ENCODE measurements at places on chromosomes 7 and 10.

GRCh38 chr7:20828947-20829346, 42.3 kb upstream of the SP8 start:
- DNase-seq: peak; percentile 6

GRCh38 chr10:124678557-124679240, 65.5 kb downstream of the FAM53B start:
- no peak for DNase-seq

DNA sequence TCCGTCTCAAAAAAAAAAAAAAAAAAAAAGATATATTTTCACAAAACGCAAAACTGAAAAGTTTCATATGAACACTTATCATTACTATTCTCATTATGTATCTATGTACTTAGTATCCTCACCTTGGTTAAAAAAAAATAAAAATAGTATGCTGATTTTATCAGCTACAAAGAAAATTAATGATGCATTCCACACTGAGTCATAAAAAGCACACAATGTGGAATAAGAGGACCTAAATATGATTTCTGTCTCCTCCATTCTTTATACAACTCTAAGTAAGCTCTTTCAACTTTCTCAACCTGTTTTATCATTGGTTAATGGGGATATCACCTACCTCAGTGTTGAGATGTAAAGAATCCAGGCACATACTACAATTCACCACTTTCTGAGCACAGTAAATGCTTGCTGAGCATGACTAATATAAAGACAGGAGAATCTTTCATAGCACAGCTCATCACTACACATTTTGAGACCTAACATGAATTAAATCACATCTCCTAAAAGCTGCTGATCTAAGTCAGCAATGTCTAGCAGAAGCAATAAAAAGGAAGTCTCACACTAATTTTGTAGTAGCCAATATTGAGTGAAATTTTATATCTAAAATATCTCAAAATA, 2.7 kb downstream of the SNX13 start:
- DNase-seq: no peak

GRCh38 chr7:134726581-134726980, 52.9 kb upstream of the CALD1 start:
- DNase-seq: no peak

DNA sequence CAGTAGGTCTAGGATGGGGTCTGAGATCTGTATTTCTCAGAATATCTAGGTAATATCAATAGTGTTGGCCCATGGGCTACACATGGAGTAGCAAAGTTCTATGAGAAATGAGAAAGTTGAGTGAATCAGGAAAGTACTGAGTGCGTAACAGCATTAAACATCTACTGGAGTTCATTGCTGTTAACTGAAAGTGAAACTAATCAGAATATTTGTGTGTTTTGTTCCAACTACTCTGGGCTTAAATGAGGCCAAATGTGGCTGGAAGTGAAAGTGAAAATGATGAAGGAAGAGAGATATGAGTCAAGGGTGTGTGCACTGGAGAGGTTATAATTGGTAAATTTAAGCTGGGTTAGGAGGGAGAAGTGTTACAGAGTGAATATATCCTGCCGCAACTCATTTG, 46.5 kb downstream of the TMEM106B start:
- DNase-seq: no peak

DNA sequence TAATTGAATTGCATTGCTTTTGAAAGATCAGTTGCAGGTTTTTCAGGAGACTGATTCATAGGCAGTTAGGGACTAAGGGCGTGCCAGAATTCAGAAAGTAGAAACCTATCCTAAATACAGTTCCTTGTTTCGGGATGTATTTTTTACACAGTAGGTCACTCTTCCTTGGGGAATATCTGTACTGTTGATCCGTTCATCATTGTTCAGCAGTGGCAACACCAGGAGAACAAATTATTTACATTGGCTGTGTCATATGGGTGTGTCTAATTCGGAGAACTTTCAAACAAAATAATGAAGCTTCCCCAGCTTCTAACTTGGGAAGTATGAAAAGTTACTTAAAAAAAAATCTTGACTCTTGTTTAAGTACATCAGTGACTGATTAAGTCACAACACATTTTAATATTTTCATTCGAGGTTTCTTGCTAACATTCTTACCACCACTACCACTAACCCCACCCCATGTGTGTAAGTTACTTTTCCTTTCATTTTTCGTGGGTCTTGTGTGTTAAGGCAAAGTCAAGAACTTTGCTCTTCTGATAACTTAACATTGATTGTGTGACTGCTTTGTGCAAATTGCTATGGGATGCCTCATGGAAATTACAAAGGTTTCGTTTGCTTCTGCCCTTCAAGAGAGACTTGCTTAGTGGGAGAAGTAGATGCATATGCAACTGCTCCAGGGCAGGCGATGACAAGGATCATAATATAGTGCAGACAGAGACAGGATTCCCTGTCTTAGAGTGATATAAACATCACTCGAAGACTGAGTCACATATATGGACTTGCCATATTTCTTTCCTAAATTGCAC, 43.8 kb upstream of the RPA3 start:
- no peak for DNase-seq

DNA sequence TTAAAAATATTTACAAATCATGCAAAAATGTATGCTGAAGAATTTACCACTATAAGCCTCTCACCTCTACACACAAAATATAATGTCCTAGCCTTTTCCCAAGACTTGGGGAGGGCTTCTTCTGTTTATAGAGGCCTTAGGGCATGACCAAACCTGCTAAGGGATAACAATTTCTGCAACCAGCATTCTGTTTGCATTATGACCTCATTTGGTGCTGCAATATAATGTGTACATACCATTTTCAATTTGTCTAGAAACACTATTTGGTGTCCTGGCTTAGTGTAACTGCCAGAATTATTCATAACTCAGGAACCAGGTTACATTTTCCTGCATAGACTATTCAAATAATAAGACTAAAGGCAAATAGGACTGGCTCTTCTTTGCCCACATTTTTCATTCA, 446.6 kb upstream of the SORCS1 start:
- no peak for DNase-seq

DNA sequence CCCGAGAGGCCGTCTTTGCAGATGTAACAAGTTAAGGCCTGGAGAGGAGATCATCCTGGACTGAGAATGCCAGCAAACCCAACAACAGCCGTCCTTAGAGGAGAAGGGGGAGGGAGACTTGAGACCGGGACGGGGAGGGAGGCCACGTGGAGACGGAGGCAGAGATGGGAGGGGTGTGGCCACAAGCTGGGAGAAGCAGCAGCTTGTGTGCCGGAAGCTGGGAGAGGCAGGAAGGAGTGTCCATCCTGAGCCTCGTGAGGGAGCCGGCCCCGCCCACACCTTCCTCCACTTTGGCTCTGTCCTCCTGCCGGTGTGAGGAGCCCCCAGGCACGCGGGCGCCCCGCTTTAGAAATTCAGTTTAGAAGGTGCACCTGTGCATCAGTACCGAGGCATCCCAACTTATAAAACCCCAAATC, 95.7 kb downstream of the DNAJB6 start:
- peak; percentile 90 for DNase-seq

DNA sequence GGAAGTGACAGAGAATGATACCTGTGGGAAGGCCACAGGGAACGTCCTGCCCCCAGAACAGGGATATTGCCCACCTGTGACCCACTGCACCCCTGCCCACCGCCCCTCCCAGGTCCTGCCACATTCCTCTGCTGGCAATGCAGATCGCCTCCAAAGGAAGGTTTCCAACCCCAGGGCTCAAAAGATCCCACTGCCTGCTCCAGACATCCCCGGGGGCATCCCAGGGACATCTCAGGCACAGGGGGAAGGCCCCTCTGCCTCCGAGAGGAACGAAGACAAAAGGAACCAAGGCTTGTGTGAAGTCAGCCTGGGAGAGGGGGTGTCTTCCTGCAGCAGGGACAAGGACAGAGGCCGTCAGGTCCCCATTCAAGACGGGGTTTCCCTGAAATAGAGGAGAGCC, 28.5 kb downstream of the NUDT1 start:
- no peak for DNase-seq

GRCh38 chr7:151256410-151257045, 8.0 kb upstream of the SMARCD3 start:
- DNase-seq: no peak

- DNase-seq: no peak
Observed at GRCh38 chr7:35700865-35701264, 5.9 kb upstream of the HERPUD2 start.

DNA sequence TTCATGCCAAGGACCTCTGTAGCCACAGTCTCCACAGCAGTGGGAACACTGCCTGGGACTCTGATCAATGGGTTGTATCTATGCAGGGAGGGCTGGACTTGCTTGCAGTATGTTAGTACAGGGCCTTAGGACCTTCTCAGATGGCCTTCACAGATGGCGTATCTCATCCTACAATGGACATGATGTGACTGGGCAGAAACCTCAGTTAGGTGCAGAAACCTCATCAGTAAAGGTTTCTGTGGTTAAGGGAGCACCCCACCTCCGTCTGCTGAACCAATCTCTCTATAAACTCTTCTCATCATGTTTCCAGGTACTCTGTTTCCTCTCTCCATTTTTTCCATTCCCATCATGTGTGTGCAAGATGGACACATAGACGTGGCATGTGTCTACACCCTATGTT, 154.9 kb downstream of the EVX1 start:
- no peak for DNase-seq

DNA sequence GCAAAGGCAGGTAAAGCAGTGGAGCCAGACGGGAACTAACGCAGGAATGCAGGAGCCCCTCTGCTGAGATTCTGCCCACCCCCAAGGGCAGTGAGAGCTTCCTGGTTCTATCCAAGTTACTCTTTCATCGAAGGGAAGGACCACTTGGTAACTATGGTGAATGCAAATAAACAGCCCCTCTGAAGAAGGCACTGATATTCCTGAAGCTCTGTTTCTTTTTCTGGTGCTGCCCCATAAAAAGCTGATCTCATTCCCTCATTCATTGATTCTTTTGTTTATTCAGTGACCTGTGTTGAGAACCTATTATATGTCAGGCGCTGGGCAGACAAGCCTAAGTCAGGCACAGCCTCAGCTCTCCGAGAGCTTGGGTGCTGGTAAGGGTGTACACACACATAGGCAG, 217.3 kb downstream of the SNX10 start:
- DNase-seq: no peak

GRCh38 chr10:24215196-24215595, 6.3 kb downstream of the KIAA1217 start:
- no peak for DNase-seq

DNA sequence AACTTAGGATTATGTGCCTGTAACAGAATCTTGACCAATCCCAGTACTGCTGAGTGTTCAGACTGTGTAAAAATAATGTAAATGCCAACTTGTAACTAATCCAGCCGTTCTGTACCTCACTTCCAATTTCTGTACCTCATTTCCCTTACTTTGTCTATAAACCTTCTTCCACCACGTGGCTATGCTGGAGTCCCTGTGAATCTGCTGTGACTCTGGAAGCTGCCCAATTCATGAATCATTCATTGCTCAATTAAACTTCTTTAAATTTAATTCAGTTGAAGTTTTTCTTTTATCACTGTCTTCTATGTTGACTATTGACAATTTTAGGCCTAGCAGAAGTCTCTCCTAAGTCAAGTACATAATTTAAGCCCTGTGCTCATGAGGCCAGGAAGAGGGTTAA, 215.3 kb upstream of the RHOBTB1 start:
- no peak for DNase-seq

DNA sequence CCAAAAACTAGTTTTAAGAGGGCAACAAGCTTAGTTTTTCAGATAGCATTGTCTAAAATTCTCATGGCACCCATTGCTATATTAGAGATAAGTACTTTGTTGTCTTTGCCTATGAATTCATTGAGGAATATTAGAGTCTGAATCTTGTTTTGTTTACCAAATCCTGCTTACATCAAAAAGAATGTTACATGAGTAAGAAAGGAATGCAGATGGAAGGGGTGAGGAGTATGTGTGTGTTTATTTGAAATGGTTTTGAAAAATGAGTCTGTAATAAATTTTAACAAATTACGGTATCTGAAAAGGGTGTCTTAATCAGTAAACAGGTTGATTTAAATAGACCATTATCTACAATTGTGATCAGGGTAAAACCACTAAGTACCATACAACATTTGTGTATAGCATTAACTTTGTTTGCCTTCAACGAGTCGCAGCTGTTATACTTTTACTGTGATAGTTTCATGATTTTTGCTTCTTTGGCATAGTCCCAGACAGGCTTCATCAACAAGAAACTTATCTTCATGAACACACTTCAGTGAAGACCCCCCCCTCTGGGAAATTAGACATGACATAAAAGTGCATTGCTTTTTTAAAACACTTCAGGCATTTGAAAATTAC, 1183.9 kb upstream of the C7orf33 start:
- DNase-seq: no peak

- DNase-seq: no peak
Observed at GRCh38 chr7:105429746-105430612, 41.3 kb upstream of the SRPK2 start.

- no peak for DNase-seq
Observed at GRCh38 chr10:2887391-2888070, 179.8 kb upstream of the PFKP start.

- no peak for DNase-seq
Observed at GRCh38 chr10:69096045-69096444, 8.1 kb downstream of the SRGN start.

- DNase-seq: no peak
Observed at GRCh38 chr10:33773886-33774480, 439.5 kb upstream of the NRP1 start.

GRCh38 chr10:116000151-116000842, 272.7 kb downstream of the GFRA1 start:
- DNase-seq: no peak

DNA sequence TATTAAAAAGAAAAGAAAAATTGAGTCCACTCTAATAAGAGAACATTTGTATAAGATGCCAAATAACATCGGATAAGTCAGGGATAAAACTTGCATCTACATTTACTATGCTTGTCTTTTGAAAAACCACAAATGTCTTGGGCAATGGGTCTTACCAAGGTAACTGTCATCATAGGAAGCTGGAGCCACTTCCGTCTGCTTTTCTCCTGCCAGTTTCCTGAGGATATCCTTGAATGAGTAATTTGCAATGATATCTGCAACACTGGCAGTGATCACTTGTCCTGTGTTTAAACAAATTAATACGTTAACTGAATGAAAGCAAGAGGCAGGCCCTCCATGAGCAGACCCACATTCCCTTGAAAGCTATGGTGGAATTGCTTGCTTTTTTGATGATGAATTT, 47.3 kb downstream of the ITGA8 start:
- no peak for DNase-seq

GRCh38 chr7:92417913-92418312, 29.4 kb upstream of the GATAD1 start:
- no peak for DNase-seq

- no peak for DNase-seq
Observed at GRCh38 chr7:122423591-122423990, 119.0 kb upstream of the FEZF1 start.

- DNase-seq: no peak
Observed at GRCh38 chr7:157158400-157158799, 19.7 kb downstream of the UBE3C start.

- no peak for DNase-seq
Observed at GRCh38 chr7:155752756-155753445, 59.4 kb downstream of the SHH start.
